ENCODE measurements at places on chromosomes 11 and 22.

- DNase-seq = no peak
These were observed 285.6 kb downstream of the TENM4 start for GRCh38 chr11:79155237-79155636.

- no peak for DNase-seq
These were observed at the start of gene SLCO2B1 for GRCh38 chr11:75150879-75151278. Gene SLCO2B1 (plus strand): TSS chr11:75151107. CDS start chr11:75151382, 275 bp downstream.

DNA sequence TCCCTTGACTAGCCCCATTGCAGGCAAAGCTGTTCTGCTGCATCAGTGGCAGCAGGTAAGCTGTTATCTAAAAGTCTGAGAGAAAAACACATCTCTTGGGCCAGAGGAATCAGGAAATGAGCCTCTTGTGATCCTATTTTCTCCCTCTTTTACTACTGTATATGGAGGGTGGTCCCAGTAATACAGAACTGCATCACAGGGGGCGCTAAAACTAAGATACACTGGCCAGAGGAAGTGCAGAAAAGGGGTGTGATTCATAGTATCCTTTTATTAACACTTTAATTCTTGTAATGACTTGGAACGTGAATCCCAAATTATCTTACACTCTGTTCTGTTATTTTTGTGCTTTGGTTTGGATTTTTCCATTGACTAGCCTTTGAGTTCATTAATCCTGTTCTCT, 8.8 kb upstream of the MED17 start:
- DNase-seq = no peak

DNA sequence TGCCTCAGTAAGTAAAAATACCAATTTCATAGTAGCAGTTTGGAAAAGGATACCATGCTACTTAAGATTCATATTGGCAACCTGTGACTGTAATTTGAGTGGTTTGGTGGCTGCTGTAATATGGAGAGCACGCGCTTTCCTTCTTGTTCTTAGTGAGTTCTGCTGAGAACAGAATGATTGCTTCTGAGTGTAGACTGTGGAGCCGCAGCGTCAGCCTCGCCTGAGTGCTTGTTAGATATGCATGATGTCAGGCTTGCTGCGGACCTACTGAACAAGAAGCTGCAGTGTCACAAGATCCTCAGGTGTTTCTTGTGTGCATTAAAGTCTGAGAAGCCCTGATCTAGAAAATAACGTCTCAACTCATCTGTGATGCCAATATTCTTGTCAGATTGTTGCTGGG, 143.2 kb downstream of the ARHGAP42 start:
- no peak for DNase-seq

GRCh38 chr11:70703141-70704064, 305.1 kb downstream of the CTTN start:
- no peak for DNase-seq

DNA sequence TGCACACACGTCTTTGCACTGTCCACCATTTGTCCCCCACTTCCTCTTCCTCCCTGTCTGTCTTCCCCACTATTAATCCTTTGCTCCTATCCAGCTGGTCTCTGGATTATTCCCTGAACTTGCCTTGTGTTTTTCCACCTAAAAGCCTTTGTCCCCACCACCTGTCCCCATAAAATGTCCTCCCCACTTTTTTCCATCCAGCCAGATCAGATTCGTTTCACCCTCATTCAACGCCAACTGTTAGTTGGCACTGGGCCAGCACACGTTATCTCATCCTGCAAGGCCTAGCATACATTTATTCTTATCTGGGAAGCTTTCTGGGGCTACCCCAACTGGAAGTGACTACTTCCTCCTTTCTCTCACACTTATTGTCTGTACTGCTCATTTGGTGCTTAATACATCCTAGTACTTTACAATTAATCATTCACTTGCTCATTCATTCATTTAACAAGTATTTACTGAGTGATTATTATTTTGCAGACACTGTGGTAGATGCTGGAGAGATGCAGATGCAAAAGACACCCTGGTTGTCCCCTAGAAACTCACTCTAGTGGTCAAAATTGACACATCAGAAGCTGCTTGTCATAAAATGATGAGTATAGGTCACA, 96.2 kb downstream of the RASSF10 start:
- no peak for DNase-seq

GRCh38 chr22:36301384-36301828, 48.5 kb downstream of the APOL1 start:
- peak; percentile 90 for DNase-seq

GRCh38 chr22:46373921-46374662, 38.6 kb downstream of the TRMU start:
- peak; percentile 32 for DNase-seq

GRCh38 chr11:120134106-120134930, 3.6 kb downstream of the TRIM29 start:
- DNase-seq = no peak

- no peak for DNase-seq
These were observed 26.0 kb downstream of the NEAT1 start for GRCh38 chr11:65448418-65449105.

- DNase-seq = peak; percentile 40
These were observed 23.9 kb upstream of the SCGB1A1 start for GRCh38 chr11:62394825-62395538.

- no peak for DNase-seq
These were observed 40.7 kb downstream of the DCUN1D5 start for GRCh38 chr11:103051151-103051801.

DNA sequence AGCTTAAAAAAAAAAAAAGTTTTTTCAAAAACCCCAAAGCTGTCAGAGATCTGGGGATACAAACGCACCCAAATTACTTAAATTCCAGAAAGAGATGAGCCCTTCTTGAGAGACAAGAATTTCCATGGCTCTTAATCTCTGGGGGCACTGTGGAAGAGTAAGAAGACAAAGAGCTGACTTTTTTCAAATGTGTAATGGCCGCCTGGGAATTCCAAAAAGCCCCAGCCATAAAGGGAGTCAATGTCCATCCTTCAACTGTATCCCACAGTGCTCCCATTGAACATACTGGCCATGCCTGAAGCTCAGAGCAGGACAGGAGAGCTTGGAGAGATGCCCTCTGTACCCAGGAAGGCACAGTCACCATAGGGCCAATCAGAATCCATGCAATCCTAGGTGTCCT, 37.4 kb upstream of the ASPHD2 start:
- DNase-seq = no peak

DNA sequence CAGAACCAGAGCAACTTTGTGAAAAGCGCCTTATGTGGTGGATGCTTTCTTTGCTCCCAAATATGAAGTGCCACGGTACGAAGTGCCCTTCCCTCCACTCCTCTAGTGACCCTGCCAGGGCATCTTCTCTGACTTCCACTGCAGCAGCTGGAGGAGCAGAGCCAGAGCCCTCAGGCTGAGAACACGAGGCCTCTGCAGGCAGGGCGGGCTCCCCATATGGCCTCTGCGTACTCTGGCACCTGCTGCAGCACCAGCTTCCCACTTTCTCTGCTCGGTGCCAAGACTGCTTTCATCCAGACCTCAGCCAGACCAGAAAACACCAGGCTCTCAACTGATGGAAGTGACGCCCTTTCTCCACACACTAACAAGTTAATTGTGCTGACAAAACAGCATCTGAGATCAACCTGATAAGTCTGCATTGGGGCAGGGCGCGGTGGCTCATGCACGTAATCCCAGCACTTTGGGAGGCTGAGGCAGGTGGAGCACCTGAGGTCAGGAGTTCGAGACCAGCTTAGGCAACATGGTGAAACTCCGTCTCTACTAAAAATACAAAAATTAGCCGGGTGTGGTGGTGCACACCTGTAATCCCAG, 12.8 kb downstream of the UFD1 start:
- DNase-seq = no peak

- DNase-seq = no peak
These were observed 323 bp upstream of the HIKESHI start for GRCh38 chr11:86301742-86302091.

DNA sequence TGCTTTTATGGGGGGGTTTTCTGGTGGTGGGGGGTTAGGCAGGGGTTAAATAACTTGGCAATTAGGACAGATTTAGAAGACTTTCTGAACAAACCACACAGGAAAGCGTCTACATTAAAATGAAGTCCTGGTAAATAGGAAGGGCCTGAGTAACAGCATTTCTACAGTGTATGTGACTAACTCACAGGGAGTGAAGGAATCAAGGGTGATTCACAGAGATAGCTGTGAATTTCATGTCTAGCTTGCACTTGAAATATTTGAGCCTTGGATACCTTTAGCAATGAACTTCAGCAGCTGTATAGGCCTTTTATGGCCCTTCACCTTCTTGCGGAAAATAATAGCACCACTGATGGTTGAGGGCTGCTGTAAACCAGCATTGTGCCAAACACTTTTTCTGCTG, 26.1 kb upstream of the LDHA start:
- DNase-seq = no peak

- DNase-seq = peak; percentile 70
These were observed 583 bp downstream of the APLP2 start for GRCh38 chr11:130070109-130070845.

GRCh38 chr22:40739721-40740120, 60.4 kb downstream of the MCHR1 start:
- DNase-seq = no peak

DNA sequence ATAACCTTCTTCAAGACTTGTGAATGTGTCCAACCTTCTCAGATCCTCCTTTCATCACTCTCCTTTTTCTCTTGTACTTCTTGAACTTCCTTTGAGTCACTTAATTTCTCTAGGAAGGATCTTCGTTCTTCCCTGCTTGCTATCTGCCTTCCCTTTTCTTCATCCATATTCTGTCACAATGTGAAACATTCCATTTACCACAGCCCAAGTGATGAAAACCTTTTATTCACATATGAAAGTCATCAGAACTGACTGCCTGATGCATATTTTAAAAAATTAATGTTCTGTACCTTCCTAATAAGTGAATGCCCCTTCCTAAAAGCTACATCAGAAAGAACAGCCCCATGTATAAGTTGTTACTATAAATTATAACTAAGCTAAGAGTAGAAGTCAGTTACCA, 520.4 kb upstream of the LUZP2 start:
- no peak for DNase-seq

- DNase-seq = peak; percentile 82
These were observed 11.5 kb downstream of the PARVG start for GRCh38 chr22:44192098-44192815.

All from activated T-cell treated with anti-CD3 and anti-CD28 coated beads, Interleukin-2, amount 50 U/mL, for 48 hours (primary cell).